ENCODE measurements at places on chromosomes 3 and 15.

- DNase-seq: no peak
Observed at GRCh38 chr3:148211725-148212124, 486.0 kb upstream of the AGTR1 start.

DNA sequence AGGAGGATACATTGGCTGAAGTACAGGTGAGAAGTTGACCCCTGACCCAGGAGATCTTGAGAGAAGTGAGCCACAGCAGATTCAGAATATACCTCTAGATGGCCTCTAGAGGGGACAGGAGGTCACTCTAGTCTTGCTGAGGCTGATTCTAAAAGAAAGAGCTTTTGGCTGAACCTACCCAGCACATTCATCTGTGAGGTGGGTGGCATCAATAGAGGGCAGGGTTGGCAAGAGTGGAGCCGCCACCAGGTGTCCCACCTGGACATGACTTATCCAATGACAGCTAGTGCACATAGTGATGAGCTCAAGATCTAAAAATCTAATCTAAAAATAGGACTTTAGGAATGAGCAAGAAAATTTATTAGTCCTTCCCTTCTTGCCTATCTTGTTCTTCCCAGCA is 51.6 kb downstream of the CYP19A1 start:
- peak; percentile 9 for DNase-seq

GRCh38 chr15:70687482-70687881 is 75.9 kb downstream of the UACA start:
- DNase-seq: no peak

DNA sequence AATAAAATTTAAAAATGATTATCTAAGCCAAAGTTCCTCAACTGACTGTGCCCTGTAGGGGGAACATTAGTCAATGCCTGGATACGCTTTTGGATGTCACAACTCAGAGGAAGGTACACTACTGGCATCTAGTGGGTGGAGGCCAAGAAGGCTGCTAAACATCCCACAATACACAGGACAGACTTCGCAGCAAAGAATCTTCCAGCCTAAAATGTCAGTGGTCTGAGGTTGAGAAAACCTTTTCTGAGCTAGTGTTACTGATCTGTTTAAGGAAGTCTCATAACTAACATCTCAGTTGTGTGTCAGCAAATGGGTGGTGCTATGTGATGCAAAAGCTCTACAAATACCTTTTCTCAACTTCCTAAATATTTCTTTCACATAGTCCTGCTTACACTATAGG is 20.9 kb upstream of the LDHAL6B start:
- no peak for DNase-seq

GRCh38 chr15:97977734-97978133 is 17.2 kb downstream of the ARRDC4 start:
- no peak for DNase-seq

DNA sequence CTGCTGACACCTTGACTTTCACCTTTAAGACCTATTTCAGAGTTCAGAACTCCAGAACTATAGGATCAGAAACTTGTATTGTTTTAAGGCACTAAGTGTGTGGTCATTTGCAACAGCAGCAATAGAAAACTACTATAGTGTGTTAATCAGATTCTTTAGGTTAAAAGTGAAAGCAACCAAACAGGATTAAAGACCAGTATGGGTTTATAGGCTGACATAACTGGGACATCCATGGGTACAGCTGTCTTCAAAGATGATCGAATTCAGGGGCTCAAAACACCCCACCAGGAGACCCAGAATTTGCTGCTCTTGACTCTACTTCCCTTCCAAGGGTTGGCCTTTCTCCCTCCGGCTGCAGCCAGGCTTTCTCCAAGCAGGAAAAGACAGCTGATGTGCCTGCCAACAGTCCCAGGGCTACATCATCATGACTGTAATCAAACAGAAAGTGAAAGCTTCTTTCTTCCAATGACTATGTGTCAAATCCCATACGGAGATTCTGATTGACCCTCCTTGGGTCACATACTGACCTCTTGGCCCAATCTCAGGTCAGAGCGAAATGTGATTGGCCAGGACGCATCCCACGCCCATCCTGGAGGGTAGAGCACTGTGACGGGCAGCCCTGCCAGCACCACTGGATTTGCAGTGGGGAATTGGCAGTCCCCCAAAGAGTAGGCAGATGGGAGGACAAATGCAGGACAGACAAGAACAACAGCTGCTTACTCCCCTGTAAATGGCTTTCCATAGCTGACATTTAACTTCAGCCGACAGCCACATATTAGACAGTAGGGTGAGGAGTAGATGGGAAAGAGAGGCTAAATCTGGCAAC is 51.4 kb upstream of the RNF7 start:
- no peak for DNase-seq

DNA sequence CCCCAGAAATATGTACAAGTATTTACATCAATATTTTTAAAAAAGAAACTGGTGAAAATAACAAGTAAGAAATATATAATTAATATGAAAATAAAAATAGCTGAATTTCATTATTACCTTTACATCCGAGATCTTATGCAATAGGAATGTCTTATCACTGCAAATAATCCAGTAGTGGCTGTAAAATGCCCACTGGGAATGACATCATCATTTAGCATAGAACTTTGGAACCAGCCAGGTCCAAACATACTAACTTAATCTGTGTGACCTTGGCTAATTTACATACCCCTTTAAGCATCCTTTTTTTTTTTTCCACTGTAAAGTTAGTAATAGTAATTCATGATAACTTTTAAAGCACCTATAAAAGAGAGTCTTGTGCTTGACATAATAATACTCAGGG is 611.7 kb downstream of the ZIC1 start:
- no peak for DNase-seq

DNA sequence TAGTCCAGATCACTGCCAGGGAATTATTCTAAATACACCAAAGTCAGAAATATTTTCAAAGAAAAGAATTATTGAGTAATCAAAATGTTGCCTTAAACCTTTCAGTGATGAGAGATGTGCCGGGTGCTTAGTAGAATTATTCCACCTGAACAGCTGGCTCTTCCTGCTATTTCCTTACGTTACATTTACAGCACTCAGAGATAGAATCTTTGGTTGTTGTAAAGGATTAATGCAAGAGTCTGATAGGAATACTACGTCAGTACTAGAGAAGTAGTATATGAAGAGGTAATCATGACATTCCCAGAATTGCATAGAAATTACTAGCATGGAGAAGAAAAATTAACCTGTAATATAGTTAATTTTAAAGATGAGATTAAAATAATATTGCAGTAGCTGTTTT is 50.9 kb upstream of the ZDHHC23 start:
- DNase-seq: no peak

DNA sequence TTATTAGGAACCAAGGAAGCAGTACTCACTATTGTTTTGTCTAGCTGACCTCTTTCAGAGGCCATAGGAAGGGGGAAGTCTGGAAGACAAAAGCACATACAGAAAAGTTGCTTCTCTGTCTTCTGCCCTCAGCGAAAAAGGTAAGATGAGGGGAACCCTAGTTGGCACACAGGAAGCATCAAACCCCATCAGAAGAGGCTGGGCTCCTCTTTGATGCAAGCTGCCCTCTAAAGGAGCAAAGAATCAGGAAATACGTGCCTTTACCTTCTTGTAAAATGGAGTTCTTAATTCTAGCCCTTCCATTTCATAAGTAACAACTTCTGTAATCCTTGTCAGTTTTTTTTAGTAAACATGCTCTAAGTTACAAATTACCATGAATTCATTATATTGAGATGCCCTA is 12.5 kb downstream of the SPINK8 start:
- no peak for DNase-seq

Data from AML-193 (cell line).